Right kidney (tissue), 9 donors: ENCODE measurements at places on chromosomes 13 and 19.

- no peak for DNase-seq
Observed at GRCh38 chr13:21095311-21095710, 33.9 kb upstream of the LATS2 start.

DNA sequence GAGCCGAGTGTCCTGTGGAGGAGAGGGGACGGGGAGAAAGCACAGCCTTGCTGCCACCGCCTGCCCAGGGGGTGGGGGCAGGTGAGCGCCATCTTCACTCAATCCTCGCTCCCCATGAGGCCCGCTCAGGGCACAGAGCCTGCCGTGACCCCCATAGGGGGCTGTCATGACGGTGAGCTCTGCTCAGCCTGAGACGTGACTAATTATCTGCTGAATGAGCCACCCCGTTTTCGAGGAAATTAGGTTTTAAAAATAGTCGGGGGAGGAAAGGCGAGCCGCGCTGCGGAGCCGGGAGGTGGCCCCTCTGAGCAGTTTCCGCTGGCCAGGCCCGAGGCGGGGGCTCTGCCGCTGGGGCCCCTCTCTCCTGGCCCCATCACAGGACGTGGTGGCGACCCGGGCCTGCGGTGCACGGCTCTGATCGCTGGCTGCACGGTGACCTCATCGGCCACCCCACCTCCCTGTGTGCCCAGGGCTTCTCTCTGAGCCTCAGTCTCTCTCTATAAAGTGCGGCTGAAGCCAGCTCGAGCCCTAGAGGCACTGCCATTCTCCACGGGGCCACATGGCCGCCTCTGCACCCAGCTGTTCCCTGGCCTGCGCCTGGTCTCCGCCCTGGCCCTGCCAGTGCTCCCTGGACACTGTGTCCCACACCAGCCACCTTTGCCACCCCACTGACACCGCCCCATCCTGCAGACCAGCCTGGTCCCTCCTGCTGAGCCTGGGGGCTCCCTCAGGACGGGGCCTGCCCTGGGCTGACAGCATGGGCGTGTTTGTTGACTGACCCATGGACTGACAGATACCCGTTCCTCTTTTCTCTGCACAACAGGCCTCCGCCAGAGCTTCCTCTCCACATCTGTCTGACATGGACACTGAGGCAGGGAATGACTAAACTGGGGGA is 28.3 kb downstream of the PIP5K1C start:
- peak; percentile 58 for DNase-seq

DNA sequence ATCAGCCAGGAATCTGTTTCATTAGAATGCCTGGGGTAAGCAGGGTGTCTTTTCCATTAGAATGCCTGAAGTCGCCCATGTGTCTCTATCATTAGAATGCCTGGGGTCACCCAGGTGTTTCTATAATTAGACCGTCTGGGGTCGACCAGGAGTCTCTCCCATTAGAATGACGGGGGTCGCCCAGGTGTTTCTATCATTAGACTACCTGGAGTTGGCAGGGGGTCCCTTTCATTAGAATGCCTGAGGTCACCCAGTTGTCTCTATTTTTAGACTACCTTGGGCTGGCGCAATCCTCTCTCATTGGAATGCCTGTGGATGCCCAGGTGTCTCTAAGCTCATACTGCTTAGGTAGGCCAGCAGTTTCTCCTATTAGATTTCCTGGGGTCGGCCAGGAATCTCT is 1447.6 kb downstream of the UQCRFS1 start:
- no peak for DNase-seq

DNA sequence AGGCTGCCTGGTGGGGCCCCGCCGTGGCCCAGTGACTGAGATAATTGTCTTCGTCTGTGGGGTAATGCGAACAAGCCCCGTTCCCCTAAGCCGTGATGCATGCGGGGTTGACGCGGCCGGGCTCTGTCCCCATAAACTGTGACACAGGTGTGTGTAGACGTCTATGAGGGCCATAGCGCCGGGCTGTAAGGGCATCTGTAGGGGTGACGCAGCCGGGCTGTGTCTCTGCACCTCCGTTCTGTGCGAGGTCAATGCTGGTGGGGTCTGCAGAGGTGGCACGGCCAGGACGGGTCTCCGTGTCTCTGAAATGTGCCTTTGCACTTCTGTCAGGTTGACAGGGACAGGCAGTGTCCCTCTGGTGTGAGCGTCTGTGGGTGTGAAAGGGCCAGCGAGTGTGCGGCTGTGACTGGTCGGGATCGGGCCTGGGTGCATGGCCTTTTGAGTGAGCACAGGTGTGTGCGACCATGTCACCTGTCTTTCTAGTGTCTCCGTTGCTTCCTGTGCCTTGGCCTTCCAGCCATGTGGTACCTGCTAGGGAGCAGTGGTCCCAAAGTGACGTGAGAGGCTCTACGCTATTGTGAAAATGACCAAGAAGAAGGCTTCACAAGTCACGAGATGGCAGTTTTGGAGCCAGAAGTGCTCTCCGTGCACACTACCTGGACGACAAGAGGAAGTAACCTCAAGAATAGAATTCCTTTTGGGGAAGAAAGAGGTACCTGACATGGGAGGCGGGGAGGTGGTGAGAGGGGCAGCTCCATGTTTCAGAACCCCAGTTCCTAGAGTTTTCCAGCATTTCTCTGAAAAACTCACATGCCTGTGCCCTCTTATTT is 16.4 kb upstream of the ZNF331 start:
- DNase-seq = no peak

GRCh38 chr19:3102239-3103140 is 8.3 kb downstream of the GNA11 start:
- DNase-seq = no peak
